Renal pelvis (tissue), 12 donors: ENCODE measurements at places on chromosomes 4 and X. TPM values are rescaled to one million over a fixed set of nuclear protein-coding genes. Genes with fewer than 3 reads are reported as not detected.
A peak's percentile ranks its signal among the peaks of the same experiment; 100 is the strongest.

Gene PDCL2
- not detected for polyA plus RNA-seq

DNA sequence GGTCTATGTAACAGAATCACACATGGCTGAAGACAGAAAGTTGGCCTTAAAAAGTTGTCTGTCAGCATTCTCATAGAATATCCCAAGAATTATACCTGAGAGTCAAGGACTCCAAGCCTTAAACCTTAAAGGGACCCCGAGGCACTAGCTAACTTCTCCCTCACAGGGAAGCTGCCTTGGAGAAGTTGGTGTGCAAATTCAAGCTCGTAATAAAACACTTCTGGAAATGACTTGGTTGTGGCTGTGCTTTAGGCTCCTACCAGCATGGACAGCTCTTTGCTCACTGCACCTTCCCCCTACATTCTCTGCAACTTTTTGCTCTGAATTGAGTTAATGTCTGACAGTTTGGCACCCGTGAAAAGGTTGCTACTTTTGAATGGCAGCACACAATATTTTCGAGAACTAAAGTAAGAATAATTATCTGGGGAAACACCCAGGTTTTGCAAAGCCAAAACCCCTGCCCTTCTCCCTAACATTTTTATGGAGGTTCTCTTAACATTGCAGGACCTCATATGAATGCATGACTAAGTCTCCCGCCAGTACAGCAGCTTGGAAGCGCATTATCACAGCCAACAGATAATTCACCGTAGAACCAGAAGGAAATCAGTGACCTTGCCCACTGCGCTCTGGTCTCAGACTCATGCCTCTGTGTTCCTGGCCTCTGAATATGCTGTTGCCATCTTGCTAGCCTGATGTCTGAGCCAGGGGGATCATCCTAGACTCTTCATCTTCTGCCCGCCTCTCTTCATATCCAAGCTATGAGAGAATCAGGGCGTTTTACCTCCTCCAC lies 91.0 kb downstream of the MGST2 start:
- no peak for DNase-seq

GRCh38 chrX:31070057-31070468 lies 1.8 kb downstream of the FTHL17 start:
- no peak for DNase-seq

DNA sequence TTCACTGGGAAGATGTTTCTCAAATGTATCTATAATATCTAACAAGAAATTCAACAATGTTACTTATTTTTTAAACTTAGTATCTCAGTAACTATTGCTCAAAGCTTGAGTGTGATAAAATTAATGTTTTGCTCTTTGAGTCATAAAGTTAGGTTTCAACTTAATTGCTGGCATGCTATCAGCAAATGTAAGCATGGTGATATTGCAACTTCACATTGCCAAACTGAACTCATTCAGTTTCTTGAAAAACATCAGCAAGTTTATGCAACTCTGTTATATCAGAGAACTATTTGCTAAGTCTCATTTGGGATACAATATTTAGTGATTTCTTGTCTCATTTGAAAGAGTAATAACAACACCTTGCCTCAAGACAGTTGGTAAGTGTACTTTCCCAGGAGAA lies 91.2 kb upstream of the KLF3 start:
- DNase-seq: no peak

Gene SMR3B
- polyA plus RNA-seq: not detected

DNA sequence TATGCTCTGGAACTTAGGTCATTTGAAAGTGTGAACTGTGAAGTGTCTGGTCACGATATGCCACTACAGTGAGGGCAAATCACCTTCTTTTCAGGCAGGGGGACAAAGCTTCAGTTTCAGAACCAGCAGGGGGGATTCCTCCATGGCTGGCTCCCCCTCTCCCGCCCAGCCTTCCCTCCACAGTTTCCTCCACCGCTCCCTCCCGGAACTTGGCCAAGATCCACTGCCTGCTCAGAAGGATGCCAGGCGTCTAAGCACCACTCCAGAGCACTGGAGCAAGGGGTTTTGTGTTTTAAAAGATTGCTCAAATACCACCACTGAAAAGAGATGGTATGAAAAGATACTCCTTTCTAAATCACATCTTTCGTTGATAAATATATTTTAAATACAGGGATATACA lies 126.9 kb downstream of the ELOVL6 start:
- no peak for DNase-seq

GRCh38 chr4:56465599-56466295 lies 1.7 kb upstream of the SRP72 start:
- DNase-seq: no peak

Gene TEX11
- 0.04 TPM for polyA plus RNA-seq

DNA sequence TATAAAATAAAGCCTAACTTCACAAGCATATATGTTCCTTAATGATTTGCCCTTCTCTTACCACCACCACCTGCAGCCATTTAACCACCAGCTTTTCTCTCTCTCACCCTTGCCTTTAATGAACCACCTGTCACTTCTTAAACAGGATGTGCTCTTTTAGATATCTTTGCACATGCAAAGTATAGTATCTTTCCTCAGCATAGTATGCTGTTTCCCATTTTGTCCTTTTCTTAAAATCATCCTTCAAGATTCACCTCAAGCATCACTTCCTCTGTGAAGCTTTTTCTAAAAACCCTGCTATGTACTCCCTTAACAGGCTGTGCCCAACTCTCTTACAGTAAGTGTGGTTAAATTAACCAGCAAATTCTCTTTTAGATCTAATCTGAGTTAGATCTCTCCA lies 8.2 kb upstream of the CNOT6L start:
- DNase-seq: no peak

Gene BEX1
- polyA plus RNA-seq: 60.2 TPM

- DNase-seq: no peak
Observed at GRCh38 chrX:6909396-6909795, 238.1 kb upstream of the STS start.

- no peak for DNase-seq
Observed at GRCh38 chr4:24382381-24382780, 202.0 kb downstream of the DHX15 start.

GRCh38 chrX:46255046-46255445 lies 290.2 kb downstream of the ZNF674 start:
- peak; percentile 10 for DNase-seq

Gene HTRA3
- 9.6 TPM for polyA plus RNA-seq

DNA sequence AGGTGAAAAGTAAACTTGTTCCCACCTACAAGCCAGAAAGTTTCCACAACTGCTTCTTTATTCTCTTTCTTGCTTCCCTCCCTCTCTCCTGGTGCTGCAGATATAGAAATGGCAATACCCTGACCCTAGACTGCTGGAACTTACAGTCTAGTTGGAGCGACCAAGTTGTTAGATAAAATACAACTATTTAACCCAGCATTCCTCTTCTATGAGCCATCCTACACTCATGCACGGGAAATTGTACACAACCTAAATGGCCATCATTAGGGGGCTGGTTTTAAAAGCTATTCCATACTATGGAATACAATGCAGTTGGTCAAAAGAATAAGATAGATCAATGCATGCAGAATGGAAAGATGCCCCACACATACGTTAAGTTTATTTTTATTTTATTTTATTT lies 41.1 kb downstream of the PJA1 start:
- no peak for DNase-seq

GRCh38 chr4:158940271-158940670 lies 162.6 kb upstream of the RAPGEF2 start:
- no peak for DNase-seq

Gene EVC2
- polyA plus RNA-seq: 8.8 TPM

DNA sequence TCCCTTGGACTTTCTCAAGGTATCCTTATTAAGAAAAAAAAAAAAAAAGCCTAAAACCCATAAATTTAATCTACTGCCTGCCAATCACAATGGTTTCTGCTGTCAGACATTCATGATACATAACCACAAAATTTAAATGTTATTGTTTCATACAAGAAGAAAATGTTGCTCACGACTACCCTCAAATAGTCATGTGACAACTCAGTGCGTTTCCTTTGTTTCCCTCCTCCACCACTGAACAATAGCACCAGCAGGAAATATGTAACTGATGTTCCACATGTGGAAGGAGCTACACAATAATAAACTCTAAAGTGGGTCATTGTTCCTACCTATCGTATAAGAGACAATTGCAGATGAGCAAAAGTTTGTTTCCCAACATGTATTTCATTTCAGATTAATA lies 244.1 kb upstream of the EDNRA start:
- no peak for DNase-seq

Gene MAB21L2
- polyA plus RNA-seq: not detected

DNA sequence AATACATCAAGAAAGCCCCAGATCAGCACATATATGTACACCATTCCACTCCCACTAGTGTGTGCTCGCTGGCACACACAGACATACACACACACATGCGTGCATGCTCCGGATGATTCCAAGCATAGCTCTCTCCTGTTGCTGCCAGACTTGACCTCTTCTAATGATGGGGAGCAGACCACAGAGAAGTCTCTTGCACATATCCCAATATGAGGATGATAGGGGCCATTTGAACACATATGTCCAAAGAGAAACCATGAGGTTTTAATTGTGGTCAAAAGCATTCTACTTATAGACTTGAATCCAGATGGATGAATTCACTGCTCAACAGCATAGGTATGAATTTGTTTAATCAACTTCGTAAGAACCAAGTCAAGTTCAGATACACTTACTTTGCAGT lies 214.9 kb downstream of the AFF2 start:
- no peak for DNase-seq

GRCh38 chr4:148442832-148443511 lies 758 bp upstream of the NR3C2 start:
- no peak for DNase-seq

DNA sequence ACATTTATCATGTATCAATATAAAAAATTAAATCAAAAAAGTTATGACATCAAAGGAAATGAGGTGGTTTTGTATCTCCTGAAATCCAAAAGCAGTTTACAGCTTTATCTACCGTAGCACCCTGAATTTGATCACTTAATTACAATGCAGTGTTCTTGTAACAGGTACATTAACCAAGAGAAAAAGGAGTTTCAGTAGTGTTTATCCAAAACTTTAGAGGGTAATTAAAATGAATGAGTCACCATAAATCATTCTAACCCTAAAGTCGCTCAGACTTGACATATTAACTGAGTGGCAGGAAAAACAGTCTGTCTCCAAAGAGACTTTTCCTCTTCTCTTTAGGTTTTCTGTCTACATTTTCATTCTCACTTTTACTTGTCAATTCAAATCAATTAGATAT lies 907.6 kb upstream of the EPHA5 start:
- DNase-seq: peak; percentile 30

Gene MXRA5
- polyA plus RNA-seq: 13.1 TPM

DNA sequence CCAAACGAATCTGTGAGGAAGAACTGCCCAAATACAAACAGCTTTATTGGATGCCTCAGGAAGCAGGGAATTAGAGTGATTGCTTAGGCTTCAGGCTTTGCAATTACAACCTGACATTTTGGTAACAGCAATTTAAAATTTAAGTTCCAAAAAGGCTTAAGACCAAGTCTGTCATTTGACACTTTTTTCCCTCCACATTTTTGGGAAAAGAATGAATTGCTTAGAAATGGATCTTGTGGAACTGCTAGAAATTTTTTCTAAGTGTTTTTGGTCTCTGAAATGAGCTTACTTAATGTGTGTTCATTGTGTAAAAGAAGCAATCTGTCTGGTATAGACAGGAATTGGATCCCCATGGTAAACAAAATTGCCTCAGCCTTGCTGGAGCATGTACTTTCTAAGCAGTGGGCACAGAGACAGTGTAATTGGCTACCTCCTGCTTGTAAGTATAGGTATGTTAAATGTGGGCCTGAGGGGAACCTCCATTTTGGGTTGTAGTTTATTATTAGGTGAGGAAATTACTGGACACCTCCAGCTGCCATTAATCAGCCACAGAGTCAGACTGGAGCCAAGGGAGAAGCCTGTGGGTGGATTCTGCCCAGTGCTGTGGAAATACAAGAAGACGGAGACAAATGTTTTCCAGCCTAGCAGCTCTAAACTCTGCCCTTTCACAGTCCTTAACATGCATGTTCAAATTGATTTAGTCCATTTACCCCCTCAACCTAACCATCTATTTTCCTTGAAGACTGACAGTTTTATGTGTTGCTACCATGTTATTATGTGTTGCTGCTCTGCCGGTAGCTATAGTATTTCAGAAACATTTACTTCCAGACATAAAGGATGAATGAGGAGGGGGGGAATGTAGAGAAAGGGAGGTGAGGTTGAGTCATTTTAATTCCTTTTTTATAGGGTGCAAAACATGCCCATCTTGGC lies 473.0 kb downstream of the SPRY1 start:
- peak; percentile 85 for DNase-seq

DNA sequence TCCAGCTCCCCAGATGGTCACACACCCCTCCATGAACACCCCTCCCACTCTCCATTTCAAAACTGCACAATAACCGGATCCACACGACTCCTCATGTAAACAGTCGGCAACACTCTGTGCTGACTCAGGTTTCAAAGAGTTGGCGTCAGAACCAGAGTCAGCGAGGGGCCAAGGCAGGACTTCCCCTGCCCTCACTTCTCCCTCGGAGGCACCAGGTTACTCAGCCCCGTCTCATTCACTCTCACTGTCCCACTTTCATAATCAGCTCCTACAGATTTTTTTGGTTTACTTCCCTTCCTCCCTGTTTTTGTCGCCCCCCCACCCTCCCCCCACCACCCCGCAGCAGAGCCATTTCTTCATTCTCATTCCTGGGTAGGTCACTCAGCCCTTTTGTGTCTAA lies 2.7 kb upstream of the TIMP1 start:
- no peak for DNase-seq

Gene SHROOM4
- polyA plus RNA-seq: 23.1 TPM

Gene SHISA3
- polyA plus RNA-seq: 95.6 TPM

DNA sequence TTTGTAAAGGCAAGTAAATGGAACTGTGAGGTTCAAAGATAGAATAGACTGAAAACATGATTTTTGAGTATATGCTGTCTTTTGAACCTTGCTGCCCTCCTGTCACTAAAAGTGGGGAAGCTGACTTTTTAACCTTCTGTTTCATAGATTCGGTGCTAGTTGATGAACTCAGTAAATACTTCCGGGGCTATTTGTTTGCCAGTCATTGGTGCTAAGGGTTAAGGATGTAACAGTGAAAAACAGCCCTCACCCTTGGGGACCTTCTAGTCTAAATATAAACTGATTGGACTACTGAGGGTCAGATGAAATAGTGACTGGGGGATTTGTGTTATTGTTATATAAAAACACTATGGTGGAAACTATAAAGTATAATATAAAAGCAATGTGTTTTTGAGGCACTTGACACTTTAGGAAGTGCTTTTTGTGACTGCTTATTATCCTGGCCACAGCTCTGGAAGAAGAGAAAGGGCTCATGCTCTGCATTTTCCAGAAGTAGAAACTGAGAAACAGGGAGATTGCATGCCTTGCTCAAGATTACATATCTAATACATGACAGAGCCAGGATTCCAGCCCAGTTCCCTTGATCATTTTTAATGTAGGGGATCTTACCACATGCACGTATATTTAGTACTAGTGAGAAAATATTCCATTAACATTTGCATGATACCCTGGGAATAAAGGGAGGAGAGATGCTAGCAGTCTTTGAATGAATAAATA lies 3.9 kb downstream of the BST1 start:
- DNase-seq: no peak

- no peak for DNase-seq
Observed at GRCh38 chr4:99029852-99030251, 34.3 kb downstream of the METAP1 start.

- no peak for DNase-seq
Observed at GRCh38 chr4:85475631-85476233, 782 bp downstream of the ARHGAP24 start.

Gene CENPU
- polyA plus RNA-seq: 38.0 TPM
